ENCODE measurements at places on chromosomes 7 and 10.

GRCh38 chr7:79452495-79453265 is 787 bp downstream of the MAGI2 start:
- peak; percentile 2 for DNase-seq
- peaks cover 9% of the 10 kb centered on the region for H3K4me1 ChIP-seq
- no peaks in the 10 kb centered on the region for H3K36me3 ChIP-seq
- H3K27me3 ChIP-seq: peaks cover 53% of the 10 kb centered on the region
- peak overlapping the region; percentile 71 for H3K4me3 ChIP-seq

DNA sequence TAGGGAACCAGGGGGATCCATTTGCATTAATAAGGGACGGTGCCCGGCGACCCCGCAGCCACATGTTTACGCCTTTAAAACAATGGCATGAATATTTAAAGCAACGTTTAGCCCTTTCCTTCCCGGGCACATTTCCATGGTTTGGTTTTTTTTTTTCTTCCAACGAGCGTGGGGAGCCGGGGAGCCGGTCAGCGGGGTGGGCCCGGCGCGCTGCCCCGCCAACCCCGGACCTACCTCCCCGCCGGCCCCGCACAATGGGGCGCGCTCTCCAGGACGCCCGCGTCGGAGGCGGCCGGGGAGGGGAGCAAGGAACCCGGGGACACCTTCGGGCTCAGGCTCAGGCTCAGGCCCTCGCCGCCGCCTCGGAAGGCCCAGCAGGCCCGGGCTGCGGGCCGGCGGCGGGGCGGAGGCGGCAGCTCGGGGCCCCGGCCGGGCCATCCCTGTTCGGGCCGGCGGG is 1.0 kb downstream of the SEPHS1 start:
- no peaks in the 10 kb centered on the region for H3K27me3 ChIP-seq
- peaks cover 25% of the 10 kb centered on the region for H3K36me3 ChIP-seq
- peak overlapping the region; percentile 77 for H3K4me3 ChIP-seq
- DNase-seq: peak; percentile 25
- peak overlapping the region; percentile 87 for H3K27ac ChIP-seq
- H3K4me1 ChIP-seq: peaks cover 51% of the 10 kb centered on the region

- no peaks in the 10 kb centered on the region for H3K4me1 ChIP-seq
- no peak overlapping the region for H3K27ac ChIP-seq
- no peaks in the 10 kb centered on the region for H3K36me3 ChIP-seq
These were observed 90.5 kb upstream of the SDK1 start for GRCh38 chr7:3210531-3210930.

- no peak overlapping the region for H3K27ac ChIP-seq
- no peak overlapping the region for H3K4me3 ChIP-seq
- peak; percentile 66 for DNase-seq
- H3K36me3 ChIP-seq: no peaks in the 10 kb centered on the region
- peaks cover 85% of the 10 kb centered on the region for H3K4me1 ChIP-seq
These were observed 16.2 kb downstream of the CCNY start for GRCh38 chr10:35352512-35352911.

DNA sequence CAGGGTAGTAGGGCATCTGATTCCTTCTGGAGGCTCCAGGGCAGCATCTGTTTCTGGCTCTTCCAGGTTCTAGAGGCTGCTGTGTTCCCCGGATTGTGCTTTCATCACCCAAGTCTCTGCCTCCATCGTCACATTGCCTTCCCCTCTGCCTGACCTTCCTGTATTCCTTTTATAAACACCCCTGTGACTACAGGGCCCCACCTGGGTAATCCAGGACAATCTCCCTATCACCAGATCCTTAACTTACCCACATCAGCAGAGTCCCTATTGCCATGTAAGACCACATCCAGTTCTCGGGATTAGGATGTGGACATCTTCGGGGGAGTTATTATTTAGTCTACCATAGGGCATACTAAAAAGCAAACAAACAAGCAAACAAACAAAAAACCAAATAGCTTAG is 39.4 kb upstream of the AGR3 start:
- no peaks in the 10 kb centered on the region for H3K27me3 ChIP-seq
- no peak for DNase-seq
- H3K4me3 ChIP-seq: no peak overlapping the region
- no peak overlapping the region for H3K27ac ChIP-seq

DNA sequence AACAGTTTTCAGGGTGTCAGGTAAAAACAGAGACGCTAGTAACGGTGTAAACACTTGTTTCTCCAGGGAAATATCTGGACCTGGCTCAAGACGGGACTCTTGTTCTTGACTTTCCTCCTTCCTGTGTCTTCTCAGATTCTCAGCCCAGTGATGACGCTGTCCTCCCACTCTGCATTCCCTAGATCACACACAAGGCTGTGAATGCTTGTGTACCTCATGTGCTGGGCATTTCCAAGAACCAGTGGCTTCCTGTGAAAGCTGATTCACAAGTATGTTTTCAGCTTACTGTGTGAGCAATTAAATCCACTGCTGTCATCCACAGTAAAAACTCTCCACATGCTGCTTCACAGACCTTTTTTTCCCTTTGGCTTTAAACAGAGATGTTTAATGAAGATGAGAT is 193.8 kb upstream of the DPP6 start:
- no peaks in the 10 kb centered on the region for H3K4me1 ChIP-seq
- no peak for DNase-seq
- no peak overlapping the region for H3K4me3 ChIP-seq
- H3K27ac ChIP-seq: no peak overlapping the region

DNA sequence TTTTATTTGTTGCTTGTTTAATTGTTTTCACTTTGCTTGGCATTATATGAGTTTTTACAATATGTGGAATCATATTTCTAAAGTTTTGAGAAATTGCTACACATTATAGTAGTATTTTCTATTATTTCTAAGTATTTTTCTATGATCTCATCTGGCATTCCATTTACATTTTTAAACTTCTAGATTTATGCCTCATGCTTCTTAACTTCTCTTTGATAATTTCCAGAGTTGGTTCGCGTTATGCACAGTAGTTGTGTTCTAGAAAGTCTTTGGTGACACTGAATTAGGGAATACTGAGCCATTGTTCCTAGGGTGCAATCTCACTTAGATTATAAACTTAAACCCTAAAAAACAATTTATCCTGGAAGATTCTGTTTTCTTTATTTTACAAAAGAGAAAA is 129.2 kb downstream of the GNAI1 start:
- no peak overlapping the region for H3K4me3 ChIP-seq
- no peak overlapping the region for H3K27ac ChIP-seq
- H3K4me1 ChIP-seq: peaks cover 2% of the 10 kb centered on the region
- no peaks in the 10 kb centered on the region for H3K36me3 ChIP-seq
- DNase-seq: no peak
- H3K27me3 ChIP-seq: no peaks in the 10 kb centered on the region

DNA sequence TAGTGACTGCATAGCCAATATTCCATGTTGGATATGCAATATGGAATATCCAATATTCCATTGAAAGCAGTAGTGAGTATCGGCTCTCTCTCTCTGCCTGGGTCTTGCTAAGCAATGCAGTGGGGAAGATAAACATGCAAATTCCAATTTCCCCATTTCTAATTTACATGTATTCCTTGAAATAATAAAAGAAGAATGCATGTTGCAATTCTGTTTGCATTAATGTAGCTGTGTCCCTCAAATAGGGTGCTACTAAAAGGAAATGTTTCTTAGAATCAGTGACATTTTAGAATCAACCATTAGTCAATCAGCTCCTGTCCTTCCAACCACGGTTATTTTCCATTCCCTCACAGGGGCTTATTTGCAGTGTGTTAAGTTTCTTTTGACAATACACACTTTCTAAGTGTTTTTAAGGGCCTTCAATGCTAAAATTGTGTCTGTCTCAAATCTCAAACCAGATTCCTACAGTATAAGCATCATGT is 46.7 kb downstream of the AFAP1L2 start:
- no peaks in the 10 kb centered on the region for H3K36me3 ChIP-seq
- DNase-seq: peak; percentile 55
- peak overlapping the region; percentile 1 for H3K4me3 ChIP-seq

DNA sequence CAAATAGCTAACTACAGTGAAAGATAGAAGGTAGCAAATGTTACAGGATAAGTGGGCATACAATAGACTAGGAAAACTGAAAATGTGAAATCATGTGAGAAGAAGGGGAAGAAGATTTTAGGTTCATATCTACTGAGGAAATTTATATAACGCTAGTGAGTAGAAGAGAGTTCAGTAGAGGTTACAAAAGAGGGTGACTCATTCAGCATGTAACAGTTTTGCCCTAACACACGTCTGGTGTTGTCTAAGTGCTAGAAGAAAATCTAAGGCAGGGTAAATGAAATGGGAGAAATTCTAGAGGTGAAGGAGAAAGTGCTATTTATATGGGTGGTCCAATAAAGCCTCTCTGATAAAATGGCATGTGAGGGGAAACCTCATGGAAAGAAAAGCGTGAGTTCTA is 731.4 kb upstream of the POT1 start:
- no peak overlapping the region for H3K4me3 ChIP-seq
- H3K36me3 ChIP-seq: no peaks in the 10 kb centered on the region
- no peaks in the 10 kb centered on the region for H3K4me1 ChIP-seq
- no peak for DNase-seq
- no peaks in the 10 kb centered on the region for H3K27me3 ChIP-seq

All from activated CD8-positive, alpha-beta T cell treated with anti-CD3 and anti-CD28 coated beads for 36 hours (primary cell).